ENCODE measurements at places on chromosomes 2 and 18. TPM values are rescaled to one million over a fixed set of nuclear protein-coding genes. Genes with fewer than 3 reads are reported as not detected.

DNA sequence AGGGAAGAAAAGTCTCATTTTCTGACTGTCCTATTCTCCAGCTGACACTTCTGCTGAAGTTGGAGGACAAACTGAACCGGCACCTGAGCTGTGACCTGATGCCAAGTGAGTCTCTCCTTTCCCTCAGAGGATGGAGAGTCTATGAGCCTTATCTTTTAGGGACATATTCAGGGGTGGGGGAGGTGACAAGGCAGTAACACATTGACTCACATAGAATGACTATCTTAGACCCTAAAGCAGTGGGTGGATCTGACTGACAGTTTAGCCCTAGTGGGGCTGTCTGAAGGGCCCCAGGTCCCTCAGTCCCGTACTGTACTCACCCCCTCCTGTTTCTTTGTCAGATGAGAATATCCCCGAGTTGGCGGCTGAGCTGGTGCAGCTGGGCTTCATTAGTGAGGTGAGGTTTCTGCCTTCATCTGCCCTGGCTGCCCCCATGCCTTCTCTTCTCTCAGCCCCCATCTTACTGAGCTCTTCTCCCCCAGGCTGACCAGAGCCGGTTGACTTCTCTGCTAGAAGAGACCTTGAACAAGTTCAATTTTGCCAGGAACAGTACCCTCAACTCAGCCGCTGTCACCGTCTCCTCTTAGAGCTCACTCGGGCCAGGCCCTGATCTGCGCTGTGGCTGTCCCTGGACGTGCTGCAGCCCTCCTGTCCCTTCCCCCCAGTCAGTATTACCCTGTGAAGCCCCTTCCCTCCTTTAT, 805 bp upstream of the KRTCAP3 start:
- DNase-seq, result no peak

GRCh38 chr2:85409845-85410583, at the start of gene CAPG:
TSS of gene CAPG (minus strand) at chr2:85410366. CDS start at chr2:85402145, 8,221 bp downstream.
- no peak for DNase-seq

- no peak for DNase-seq
Observed at GRCh38 chr2:162084536-162084935, 10.5 kb upstream of the DPP4 start.

DNA sequence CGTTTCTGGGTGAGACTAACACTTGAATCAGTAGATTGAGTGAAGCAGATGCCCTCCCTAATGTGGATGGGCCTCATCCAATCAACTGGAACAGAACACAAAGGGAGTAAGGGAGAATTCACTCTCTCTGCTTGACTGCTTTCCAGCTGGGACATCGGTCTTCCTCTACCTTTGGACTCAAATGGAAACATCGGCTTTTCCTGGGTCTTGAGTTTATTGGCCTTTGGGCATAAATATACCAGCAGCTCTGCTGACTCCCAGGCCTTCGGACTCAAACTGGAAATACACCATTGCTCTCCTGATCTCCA, 311.6 kb downstream of the STK39 start:
- DNase-seq, result no peak

The SLC16A14 gene
- total RNA-seq, result 0.56 TPM

The RIT2 gene
- total RNA-seq, result not detected

The CCDC141 gene
- total RNA-seq, result not detected

DNA sequence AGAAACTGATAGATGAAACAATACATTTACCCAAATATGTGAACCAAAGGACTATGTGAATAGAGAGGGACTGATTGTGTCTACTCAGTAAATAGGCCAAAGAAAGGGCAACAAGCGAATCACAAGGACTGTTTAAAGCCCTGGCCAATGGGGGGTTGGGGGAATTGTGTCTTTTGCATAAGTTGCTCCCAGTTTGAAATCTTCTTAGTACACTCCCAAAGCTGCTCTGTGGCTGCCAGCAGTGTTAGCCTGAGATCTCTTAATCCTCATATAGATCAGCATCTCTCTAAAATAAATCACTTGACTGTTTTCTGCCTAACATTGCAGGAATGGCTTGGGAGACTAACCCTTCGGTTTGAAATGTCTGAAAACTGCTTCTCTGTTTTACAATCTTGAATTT, 236.4 kb downstream of the PLCL1 start:
- DNase-seq, result no peak

GRCh38 chr18:74692367-74693013, 94.8 kb downstream of the ZNF407 start:
- no peak for DNase-seq

The NCL gene
- total RNA-seq, result 289 TPM

The DNAJC5G gene
- not detected for total RNA-seq

DNA sequence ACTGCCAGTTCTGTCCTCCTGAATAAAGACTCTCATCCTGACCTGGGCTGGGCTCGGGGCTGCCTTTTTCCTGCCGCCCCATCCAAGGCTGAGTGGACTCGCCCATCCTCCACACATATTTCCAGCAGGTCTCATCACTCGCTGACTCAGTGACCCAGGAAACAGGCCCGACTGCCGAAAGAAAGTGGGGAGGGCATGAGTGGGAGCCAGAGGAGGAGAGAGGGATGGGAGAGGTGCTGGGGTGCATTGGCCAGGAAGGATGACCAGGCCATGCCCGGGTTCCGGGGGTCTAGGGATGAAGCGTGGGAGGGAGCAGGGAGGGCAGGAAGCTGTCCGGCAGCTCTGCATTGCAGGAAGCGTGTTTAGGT, 66.7 kb downstream of the TWIST2 start:
- DNase-seq, result peak; percentile 76

DNA sequence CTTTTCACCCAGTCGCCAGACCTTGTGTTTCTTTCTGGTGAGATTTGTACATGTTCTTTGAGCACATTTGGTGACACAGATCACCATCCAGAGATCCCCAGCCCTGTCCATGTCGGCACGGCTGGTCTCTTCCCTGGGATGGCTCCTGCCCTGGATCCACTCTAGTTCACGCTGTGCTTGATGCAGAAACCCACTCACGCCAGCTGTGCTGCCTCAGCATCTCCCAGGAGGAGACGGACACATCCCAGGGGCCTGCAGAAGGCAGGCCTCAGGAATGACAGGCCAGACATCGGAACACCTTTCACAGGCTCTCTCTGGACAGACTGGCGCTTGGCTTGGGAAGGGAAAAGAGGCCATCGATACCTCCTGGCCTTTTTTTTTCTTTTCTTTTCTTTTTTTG, 203.6 kb downstream of the ACKR3 start:
- no peak for DNase-seq

GRCh38 chr18:51236225-51236624, 38.7 kb upstream of the MEX3C start:
- DNase-seq, result peak; percentile 13

DNA sequence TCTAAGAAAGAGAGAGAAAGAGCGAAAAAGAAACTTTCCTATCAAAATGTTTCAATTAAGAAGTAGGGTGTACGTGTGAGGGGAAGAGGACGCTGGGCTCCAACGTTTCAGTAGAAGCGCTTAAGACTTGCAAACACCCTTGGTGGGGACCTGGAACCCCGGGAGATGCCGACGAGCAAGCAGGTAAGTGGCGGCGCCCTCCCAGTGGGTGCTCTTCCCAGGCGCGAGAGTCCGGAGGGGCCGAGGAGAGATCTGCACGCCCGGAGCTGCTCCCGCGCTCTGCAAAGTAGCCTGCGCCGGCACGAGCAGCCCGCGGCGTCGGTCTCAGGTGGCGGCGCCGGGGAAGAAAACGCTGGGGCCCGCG, 678 bp upstream of the OTX1 start:
- DNase-seq, result peak; percentile 8

The COBLL1 gene
- 1.1 TPM for total RNA-seq

DNA sequence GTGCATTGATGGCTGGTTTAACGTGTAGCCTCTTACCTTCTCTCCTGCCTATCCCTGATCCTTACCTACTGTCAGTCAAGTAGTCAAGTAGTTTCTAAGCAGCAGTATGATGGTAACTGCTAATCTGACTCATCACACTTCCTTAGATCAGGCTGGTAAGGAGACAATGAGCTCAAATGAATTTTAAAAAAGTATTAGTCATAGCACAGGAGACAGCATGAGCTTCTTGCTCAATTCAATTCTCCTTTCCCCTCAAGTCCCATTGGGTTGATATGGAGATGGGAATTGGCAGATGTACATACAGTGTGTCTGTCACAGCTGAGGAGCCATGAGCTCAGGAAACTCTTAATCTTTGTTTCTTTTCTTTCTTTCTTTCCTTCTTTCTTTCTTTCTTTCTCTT, 799.7 kb downstream of the LRP1B start:
- peak; percentile 86 for DNase-seq

- DNase-seq, result no peak
Observed at GRCh38 chr2:232668805-232669444, 28.2 kb upstream of the GIGYF2 start.

DNA sequence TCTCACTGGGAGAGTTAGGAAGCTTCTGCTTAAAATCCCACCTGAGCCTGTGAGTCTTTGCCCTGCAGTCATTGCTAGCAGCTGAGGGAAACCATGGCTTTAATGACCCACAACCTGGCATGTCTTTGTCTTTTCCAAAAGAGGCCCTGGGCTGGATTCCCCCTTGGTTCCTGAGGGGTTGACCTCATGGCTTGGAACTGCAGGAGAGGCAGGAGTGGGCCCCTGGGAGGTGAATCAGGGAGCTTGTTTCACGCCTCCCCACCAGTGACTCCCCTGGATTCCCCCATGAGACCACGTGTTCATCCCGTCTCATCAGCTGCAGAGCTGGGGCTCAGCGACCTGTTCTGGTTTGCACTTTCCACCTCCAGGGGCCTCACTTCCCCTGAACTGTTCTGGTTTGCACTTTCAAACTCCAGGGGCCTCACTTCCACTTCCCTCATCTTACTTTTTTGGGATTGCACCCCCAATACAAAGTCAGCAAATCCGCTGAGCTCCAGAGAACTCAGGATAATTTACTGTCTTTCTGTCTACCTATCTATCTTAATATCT, 58.5 kb upstream of the TMEM18 start:
- no peak for DNase-seq

The GRP gene
- not detected for total RNA-seq

DNA sequence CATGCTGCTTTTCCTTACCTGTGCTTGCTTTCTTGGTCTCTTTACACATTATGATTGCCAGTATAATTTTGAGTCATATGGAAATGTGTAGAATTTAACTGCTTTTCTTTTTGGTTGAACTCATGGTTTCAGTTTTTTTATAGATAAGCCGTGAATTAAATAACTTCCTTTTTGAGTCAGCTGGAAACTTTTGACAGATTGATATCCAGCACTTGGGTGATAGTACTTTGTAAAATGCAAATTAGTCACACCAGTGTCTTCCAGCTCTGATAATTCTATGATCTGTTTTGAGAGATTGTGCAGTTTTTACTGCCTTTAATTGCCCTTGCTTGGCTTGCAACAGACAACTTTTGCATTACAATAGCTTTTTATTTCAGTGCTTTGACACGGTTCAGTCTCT, 86.4 kb downstream of the NCOA1 start:
- no peak for DNase-seq

The PLGLB1 gene
- total RNA-seq, result 0.28 TPM

- no peak for DNase-seq
Observed at GRCh38 chr2:160076914-160077313, 14.5 kb upstream of the PLA2R1 start.

The CYRIA gene
- total RNA-seq, result 1.7 TPM

- DNase-seq, result peak; percentile 85
Observed at GRCh38 chr2:160932960-160933359, 227.3 kb upstream of the TANK start.

GRCh38 chr2:182634386-182634785, 81.7 kb upstream of the DNAJC10 start:
- no peak for DNase-seq

GRCh38 chr2:227862227-227862740, 9.1 kb upstream of the DAW1 start:
- peak; percentile 64 for DNase-seq

DNA sequence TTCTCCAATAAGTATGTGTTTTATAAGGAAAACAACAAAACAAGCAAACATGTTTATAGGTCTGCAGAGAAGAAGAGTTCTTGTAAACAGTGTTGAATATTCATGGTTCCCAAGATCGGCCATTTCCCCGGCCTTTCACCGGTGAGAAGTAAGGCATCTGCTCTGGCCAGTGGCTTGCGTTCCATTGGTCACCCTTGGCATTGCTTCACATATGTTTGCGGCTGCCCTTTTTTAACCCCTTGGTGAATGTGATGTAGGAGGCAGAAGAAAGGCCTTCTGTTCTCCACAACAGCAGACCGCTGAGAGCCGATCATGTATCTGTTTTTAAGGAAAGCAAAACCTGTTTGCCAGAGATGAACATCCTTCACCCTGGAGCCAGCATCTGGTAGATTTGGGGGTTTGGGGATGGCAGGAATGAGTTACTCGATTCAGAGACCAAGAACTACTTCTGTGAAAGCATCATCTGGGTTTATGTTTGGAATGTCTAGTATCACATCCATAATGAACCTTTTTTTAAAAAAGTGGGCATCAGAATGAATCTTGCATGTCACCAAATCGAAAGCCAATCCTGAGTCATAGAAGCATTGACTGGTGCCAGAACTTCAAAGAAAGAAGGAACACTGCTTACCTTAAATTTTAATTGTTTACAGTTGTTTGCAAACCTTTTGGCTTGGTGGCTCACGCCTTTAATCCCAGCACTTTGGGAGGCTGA, 112.3 kb downstream of the AGAP1 start:
- DNase-seq, result peak; percentile 81

DNA sequence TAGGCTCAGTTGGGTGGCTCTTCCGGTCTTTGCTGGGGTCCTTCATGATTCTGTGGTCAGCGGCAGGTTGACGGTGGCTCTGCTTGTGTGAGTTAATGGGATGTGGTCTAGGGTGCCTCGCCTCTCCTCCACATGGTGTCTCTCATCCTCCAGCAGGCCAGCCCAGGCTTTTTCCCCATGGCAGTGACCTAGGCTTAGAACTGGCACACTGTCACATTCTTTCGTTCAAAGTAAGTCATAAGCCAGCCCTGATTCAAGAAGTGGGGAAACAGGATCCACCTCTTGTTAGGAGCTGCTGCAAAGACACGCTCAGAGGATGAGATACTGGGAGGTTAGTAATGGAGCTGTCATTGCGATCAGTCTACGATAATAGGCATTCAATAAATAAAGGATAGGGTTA, 46.0 kb upstream of the CTIF start:
- no peak for DNase-seq

DNA sequence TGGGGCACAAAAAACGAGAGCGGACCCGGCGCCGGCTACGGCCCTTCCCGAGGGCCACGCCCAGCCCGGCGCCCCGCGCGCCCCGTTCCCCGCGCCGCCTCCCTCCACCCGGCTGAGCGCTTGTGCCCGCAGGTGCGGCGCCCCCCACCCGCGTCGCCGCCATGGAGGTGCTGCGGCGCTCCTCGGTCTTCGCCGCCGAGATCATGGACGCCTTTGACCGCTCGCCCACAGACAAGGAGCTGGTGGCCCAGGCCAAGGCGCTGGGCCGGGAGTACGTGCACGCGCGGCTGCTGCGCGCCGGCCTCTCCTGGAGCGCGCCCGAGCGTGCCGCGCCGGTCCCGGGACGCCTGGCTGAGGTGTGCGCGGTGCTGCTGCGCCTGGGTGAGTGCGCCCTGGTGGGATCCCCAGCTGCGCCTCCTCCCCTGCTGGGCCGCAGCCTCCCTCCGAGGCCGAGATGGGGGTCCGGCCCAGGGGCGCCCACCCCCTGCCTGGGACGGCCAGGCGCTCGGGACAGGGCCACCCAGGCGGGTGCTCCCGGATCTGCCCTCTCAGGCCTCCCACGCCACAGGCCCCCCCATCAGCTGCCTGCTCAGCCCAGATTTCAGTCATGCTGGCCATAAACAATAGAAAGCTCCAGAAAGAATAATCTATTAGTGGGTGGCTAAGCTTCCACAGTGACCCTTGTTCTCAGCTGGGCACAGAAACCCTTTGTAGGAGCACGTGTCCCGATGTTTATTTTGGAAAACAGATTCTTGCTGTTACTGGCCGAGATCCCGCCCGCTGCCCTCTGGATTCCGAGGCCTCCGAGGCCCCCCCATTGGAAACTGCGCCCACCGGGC, 997 bp downstream of the BOK start:
- DNase-seq, result peak; percentile 48

Measured in IMR-90 (cell line).